BJ (cell line): ENCODE measurements at places on chromosomes 3 and 15.
A peak's percentile ranks its signal among the peaks of the same experiment; 100 is the strongest.

- DNase-seq, result no peak
Observed at GRCh38 chr3:105915524-105915923, 46.7 kb upstream of the CBLB start.

GRCh38 chr3:49841806-49842205, 14.6 kb downstream of the TRAIP start:
- no peak for DNase-seq

DNA sequence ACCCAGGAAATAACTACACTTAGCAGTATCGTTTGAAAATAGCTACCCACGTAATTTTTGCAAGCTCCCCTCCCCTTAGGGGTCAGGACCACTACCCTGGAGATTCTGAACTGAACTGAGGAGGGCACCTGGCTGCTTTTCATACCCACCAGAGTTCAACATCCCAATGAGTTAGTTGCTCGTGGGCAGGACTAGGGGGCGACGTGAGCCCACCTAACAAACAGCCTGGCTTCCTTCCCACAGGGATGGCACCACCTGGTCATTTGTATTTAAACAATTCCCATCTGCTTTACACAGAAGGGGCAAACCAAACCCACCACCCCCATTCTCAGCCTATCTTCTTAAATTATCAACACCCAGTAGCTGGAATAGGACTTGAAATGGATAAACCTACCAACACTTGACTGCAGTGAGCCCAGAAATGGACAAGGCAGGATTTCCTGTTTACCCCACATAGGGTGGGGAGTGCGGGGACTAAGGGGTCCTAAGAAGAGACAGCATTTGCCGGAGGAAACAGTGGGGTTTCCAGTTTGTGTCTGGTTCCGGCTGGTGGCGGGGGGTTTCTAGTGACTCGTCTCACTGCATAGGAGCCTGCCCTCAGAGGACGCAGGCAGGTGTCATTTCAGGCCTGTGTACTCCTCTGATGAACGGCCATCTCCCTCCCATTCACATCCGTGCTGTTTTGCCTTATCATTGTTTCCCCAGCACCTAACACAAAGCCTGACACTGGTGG, 11.6 kb upstream of the VGLL4 start:
- no peak for DNase-seq

- DNase-seq, result no peak
Observed at GRCh38 chr3:21673393-21673792, 77.6 kb downstream of the ZNF385D start.

DNA sequence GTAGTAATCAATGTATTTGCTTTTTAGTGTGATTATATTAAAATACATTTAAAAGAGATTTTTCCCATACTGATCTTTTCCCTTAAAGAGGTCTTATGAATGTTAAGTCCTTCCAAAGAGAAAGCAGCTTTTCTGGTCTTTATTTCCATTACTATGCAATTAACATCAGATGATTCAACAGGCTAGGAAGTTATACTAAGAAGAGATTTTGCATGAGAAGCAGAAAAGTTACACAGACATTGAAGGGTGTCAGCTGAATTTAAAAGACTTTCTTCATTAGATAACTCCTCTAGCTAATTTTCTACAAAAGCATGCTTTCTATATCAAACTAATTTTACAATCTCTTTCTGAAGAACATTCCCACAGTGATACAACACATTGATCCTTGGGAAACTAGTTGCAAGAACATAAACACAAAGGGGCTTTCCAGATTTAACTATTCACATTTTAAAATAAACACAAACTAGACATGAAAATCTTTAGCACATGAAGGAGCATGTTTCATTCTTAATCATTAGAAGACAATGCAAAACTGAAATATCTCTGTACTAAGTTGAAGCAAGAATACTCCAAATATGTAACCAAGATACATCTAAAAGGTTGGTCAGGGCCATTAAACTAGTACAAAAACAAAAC, 965.8 kb downstream of the ROBO1 start:
- no peak for DNase-seq

DNA sequence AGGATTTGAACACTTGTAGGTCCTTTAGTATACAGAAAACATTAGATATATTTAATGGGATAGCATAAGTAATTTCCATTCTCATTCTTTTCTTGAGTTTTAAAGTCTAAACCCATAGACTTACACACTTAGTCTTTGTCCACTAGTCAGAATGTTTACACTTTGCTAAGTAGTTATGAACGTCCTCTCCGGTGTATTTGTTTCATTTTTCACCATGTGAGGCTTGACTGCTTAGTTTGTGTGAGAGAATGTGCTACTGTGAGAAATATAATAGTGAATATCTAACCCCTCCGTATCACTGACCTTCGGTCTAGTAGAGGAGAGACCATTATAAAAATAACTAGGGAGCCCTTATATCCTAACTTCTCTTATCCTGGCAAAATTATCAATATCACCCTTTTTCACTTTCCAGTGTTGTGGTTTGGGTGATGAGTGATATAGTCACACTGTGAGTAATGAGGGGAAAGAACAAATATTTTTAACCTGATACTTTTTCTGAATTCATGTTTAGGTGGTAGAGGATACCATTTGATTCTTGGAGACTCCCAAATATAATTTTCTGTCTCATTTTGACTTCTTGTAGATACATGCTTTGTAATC, 122.4 kb downstream of the UBE2E2 start:
- DNase-seq, result no peak

DNA sequence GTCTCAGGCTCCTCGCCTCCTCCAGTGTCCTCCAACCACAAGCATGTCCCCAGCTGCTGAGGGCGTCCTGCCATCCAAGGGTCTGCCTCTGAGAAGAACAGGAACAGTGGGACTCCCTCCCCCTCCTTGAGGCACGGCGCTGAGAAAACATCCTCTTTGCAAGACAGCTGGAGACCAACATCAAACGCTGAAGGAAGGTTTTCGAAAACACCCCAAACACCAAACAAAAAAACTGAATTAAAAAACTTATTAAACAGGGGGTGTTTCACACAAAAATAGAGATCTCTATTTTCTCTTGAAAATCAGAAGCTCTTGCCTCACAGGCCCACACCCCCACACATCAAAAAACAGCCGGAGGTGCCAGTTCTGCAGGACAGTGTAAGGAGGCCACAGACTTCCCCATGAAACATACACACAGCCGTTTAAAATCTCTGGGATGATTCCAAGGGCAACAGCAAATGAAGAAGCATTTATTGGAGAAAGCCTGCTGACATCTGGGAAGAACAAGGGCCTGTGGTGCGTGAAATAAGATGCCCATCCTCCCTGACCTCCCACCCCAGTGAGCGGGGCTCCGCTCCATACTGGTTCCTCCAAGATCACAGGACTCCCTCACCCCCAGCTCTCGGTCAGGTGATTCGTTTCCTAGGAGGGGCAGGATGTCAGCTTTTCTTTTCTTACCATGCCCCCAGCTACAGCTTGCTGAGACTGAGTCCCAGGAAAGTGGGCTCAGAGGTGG, 71.3 kb downstream of the NUP210 start:
- DNase-seq, result no peak

GRCh38 chr3:27342267-27342666, 26.9 kb downstream of the NEK10 start:
- no peak for DNase-seq

DNA sequence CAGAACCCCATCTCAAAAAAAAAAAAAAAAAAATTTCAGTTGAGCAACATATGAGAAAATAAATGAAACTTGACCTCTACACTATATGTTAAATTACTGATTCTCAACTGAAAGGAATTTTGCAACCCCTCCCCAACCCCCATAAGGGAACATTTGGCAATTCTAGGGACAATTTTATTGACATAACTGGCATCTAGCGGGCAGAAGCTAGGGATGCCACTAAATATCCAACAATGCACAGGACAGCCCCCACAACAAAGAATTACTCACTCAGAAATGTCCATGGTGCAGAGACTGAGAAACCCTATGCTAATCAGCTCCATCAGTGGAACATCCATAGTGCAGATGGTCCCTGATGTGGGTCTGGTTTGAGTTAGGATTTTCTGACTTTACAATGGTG, 58.2 kb upstream of the OXTR start:
- no peak for DNase-seq

- DNase-seq, result no peak
Observed at GRCh38 chr3:174863488-174863887, 4.4 kb downstream of the NAALADL2 start.

GRCh38 chr3:127914584-127914983, 448 bp upstream of the KBTBD12 start:
- DNase-seq, result no peak

DNA sequence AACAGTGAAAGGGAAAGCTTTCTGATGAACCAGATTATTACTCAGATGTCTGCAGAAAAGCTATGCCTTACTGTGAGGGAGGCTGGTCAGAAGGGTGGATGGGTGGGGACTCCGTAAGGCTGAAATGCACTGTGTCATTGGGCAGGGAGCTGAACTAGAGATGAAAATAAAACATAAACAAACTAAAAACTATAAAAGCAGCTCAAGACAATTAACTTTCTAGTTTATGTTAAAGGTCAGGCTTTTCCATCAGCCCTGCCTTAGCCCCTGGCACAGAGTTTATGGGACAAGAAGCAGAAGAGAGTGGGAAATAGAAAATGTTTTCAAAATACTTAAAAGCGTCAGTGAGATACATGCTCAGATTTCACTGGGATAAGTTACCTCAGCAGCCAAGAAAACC, 310.0 kb upstream of the UBE2E2 start:
- DNase-seq, result no peak

DNA sequence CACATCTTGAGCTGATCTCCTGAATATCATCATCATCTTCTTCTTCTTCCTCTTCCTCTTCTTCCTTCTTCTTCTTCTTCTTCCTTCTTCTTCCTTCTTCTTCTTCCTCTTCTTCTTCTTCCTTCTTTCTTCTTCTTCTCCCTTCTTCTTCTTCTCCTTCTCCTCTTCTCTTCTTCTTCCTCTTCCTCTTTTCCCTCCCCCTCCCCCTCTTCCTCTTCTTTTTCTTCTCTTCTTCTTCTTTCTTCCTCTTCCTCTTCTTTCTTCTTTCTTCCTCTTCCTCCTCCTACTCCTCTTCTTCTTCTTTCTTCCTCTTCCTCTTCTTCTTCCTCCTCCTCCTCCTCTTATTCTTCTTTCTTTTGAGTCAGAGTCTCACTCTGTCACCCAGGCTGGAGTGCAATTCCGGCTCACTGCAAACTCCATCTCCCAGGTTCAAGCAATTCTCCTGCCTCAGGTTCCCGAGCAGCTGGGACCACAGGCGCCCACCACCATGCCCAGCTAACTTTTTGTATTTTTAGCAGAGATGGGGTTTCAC, 197.9 kb upstream of the NANOGP8 start:
- DNase-seq, result no peak

- DNase-seq, result peak; percentile 4
Observed at GRCh38 chr15:26889298-26889898, 22.5 kb downstream of the GABRA5 start.
